ENCODE measurements at places on chromosomes 6 and 20.

DNA sequence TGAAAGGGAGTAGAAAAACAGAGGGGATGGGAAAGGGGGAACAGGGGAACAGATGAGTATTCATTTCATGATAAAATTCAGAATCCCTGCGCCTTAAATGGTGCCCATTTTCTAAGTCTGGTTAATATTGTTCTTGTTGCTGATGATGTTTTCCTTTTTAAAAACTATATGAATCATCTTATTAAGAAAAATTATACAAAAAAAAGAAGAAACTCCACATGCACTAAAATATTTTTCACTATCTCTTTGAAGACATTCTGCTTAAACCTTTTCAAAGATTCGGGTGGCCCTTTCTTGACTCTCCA lies 1.1 kb upstream of the TFAP2B start:
- DNase-seq: no peak

GRCh38 chr6:148955441-148955840 lies 208.6 kb downstream of the UST start:
- DNase-seq: no peak

GRCh38 chr20:23071996-23072395 lies 14.1 kb downstream of the CD93 start:
- no peak for DNase-seq

DNA sequence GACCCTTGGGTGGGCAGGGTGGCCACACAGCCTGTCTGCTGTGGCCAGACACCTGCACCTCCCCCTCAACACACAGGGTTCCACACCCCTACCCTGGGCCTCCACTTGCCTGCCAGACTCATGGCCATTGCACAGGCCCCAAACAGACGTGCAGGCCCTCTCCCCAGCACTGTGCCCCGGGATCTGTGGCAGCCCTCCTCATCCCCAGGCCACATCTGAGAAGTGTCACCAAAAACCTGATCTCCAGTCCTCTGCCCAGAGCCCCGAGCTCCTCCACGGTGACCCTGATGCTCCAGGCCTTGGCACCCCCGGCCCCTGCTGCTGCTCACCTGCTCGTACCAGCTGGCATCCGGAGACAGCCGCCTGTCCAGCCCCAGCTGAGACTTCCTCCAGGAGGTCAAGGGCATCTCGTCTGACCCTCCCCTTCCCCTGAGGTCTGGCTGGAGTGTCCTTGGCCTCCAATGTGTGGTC lies 160.1 kb downstream of the DLL1 start:
- no peak for DNase-seq

DNA sequence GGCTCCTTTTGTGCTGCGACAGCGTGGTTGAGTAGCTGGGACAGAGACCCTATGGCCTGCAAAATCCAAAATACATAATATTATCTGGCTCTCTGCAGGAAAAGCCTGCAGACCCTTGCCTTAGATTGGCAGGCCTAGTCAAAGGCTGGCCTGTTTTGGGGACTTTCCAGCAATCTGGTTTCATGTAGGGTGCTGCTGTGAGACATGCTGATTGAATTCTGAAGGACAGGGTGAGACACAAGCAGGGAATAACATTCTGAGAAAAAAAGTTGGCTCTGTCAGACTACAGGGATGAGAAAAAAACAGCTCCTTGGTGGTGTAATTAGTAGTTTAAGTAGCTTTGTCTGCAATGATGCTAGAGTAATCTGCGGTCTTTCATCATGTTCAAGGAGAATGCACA lies 402.7 kb upstream of the AGPAT4 start:
- DNase-seq: no peak

DNA sequence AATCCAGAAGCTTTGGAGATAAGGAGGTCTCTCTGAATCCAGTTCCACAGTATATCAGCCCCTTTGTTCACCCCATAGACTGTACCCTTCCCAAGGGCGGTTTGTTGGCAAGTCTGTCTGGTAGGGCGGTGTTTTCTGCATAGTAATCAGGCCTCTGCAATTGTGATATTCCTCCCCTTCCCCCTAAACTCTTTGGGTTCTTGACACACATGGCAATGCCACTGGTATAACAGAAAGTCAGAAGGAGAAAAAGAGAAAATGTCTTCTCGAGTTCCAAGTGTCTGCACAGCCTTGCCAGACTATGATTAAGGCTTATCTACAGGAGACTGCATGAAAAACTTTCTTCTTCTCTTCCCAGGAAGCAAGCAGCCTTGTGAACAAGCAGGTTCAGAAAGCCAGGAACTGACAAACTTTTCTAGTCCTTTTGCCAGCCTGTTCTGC lies 45.6 kb downstream of the FOXO3 start:
- no peak for DNase-seq

DNA sequence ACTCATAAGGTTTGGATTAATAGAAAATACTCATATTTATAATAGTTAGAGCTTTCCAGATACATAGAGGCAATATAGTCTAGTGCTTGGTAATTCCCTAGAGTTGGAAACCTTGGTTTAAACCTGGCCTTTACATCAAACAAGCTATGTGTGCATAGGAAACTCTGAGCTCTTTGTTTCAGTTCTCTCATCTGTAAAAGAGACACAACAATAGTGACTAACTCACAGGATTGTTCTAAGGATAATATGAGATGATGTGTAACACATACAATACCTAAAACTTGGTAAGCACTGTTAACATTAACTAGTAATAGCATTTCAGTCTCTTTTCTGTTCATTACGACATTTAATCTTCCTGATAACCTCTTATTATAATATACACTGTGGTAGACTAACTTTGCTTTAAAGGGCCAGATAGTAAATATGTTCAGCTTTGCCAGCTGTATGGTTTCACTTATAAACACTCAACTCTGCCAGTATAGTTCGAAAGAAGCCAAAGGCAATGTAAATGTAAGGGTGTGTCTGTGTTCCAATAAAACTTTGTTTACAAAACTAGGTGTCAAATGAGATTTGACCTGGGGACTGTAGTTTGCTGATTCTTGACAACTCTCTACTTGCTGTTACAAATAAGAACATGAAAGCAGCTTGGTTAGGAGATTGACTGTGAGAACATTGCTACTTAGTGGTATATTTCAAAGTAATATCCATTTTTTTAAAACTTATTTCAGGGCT lies 370.6 kb upstream of the FLRT3 start:
- DNase-seq: no peak

DNA sequence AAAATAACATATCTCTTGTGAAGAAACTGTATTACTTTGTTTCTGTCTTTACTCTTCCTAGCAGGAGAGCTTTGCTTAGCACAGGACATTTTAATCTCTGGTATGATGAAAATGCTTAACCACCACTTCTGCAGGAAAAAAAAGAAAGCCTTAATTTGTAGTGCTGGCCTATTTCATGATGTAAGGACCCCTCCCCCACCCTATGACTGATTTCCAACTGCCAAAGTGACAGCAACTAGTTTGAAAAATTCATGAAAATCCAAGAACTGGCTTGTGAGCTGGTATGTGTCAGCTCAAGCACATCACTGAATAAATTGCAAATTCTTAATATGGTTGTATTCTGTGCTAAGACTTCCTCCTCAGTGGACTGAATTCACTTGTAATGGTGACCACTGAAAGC lies 125.3 kb downstream of the REV3L start:
- DNase-seq: no peak

GRCh38 chr6:168865-169455 lies 123.3 kb upstream of the DUSP22 start:
- DNase-seq: no peak

DNA sequence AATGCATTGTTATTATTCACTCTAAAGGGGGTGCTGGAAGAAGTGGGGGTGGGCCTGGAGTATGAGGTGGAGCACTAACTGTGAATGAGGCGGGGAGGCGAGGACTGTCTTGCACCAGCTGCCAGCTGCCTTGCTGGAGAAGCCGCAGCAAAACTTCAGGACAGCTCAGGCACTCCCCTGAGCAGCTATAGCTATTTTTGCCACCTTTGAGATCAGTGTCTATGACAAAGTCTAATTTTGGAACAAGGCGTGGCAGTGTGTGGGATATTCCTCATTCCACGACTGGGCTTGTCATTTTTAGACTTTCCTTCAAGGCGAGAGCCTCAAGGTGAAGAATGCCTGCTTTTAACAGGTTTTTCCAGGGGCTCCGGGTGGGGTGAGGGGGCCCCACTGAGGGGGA lies 143.8 kb downstream of the DOK5 start:
- no peak for DNase-seq

DNA sequence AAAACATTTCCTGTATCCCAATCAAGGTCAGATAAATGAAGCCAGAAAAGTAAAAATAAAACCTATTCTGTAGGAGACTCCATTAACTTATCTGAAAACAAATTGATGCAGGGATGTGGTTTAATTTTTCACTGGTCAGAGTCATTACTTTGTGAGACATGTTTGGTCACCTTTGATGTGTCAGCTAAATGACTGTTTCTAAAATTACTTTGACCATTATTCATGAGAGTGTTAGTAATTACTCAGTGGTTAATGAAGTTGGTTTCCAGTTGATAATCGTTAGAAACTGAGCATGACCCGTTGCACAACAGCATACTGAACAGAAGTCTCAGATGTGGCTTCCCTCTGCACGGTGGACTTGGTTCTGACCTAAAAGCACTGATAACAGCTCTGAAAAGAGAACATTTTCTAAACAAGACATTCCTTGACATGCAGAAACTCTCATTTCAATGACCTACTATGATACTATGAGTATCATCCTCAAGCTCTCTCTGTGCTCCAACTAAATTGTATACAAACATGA lies 410.5 kb upstream of the RNF217 start:
- DNase-seq: no peak

GRCh38 chr6:95741045-95741444 lies 163.7 kb downstream of the MANEA start:
- no peak for DNase-seq

- DNase-seq: no peak
Observed at GRCh38 chr6:146896062-146896813, 297.5 kb downstream of the ADGB start.

- DNase-seq: peak; percentile 54
Observed at GRCh38 chr6:30889921-30890645, 5.8 kb downstream of the DDR1 start.

Measured in anterior cingulate cortex (tissue), 58 donors.